ENCODE measurements at places on chromosomes 13 and 19.

DNA sequence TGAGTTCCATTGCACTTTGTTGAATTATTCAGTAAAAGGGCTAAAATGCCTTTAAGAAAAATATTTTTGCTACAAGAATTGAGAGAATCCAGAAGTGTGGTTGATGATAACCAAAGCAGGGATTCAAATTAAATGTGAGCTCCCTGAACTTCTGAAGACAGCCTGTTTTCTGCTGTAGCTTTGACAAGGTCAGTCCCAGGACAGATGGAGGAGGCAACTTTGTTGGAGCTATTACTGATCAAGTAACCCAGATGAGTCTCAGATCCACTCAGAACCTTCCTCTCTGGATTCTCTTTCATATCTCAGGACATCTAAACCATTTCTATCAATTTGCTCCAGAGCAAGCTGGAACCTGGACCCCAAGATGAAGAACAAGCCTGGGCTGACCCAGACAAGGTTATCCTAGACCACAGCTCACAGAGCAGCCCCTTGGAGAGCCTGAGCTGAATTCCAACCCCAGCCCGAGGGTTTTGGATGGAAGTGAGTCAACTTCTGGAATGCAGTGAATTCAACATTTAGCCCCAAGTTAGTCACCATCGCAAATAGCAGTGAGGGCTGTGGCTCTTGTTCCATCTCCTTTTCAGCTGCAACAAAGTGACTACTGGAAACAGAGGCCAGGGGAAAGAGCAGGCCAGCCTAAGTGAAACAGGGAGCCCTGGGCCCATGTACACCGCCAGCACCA, 137.8 kb upstream of the TSC22D1 start:
- DNase-seq = no peak

GRCh38 chr13:80054806-80055205, 286.1 kb downstream of the SPRY2 start:
- no peak for DNase-seq

DNA sequence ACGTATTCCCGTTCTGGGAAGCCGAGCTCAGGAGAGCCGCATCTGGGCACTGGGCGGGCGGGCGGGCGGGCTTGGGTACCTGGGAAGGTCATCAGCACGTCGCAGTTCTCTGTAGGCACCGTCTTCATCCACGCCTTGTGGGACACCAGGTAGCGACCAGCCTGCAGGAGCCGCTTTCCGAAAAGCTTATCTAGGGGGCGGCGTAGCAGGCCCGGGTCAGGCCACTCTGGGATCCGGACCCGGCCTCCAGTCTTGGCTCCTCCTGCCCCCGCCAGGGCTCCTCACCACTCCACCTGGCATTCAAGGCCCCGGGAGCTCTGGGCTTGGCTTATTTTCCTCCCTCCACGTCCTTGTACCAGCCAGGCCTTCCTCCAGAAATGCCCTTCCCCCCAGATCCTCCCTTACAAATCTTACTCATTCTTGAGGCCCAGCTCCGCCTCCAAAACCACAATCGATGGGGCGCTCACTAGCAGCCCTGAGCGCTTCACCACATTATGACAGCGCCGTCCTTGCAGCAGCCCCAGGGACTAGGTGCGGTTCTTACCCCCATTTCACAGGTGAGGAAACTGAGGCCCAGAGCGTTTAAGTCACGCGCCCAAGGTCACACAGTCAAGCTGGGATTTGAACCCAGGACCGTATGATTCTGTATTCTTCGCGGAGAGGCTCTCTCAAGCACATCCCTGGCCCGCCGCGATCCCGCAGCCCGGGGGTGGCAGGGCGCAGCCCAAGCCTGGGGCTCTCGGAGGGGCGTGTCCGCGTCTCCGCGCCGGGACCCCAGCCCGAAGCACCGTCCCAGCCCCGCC, 843 bp downstream of the ANO8 start:
- DNase-seq = peak; percentile 58

GRCh38 chr19:40530091-40530901, 46.4 kb upstream of the SHKBP1 start:
- DNase-seq = no peak

DNA sequence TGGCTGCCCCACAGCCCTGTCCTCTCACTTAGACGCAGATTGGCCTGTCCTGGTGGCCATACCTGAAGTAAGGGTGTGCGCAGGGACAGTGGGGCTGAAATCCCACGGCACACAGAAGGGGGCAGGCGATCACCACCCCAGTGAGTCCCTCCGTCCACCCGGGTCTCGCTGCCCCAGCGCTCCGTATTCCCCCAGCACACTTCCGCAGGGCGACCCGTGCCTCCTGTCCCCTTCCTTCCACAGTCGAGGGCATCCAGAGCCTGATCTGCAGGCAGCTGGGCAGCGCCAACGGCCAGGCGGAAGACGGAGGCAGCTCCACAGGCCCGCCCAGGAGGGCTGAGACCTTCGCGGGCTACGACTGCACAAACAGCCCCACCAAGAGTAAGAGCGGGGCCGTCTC, 25.3 kb downstream of the PEX11G start:
- no peak for DNase-seq
